ENCODE measurements at places on chromosomes 7 and 10.

GRCh38 chr10:13036841-13037240 lies 35.3 kb upstream of the CCDC3 start:
- no peak for DNase-seq

GRCh38 chr7:116706668-116707126 lies 34.7 kb downstream of the MET start:
- no peak for DNase-seq

- DNase-seq: no peak
Measured at GRCh38 chr7:112550468-112551060, 69.8 kb downstream of the LSMEM1 start.

DNA sequence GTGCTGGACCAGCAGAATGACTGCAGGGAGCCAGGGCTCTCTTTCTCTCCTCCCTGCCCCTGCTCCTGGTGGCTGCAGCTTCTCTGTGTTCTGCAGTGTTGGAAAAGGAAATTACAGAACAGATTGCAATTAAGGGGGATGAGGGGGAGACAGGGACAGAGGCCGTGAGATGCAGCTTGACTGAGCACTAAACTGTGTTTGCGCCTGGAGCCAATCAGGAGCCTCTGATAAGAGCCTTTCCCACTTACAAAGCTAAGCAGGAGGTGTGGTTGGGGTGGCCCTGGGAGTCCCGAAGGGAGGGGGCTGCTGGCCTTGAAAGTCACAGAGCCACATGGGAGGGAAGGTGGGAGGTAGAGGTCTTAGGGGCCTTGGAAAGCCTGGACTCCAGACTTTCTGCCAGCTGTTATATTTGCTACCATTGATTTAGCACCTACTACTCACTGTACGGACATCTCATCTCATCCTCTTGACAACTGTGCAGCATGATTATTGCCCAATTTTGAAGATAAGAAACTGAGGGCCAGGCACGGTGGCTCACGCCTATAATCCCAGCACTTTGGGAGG lies 26.7 kb downstream of the TRIM8 start:
- no peak for DNase-seq

- DNase-seq: no peak
Measured at GRCh38 chr10:62842983-62843382, 26.8 kb upstream of the EGR2 start.

DNA sequence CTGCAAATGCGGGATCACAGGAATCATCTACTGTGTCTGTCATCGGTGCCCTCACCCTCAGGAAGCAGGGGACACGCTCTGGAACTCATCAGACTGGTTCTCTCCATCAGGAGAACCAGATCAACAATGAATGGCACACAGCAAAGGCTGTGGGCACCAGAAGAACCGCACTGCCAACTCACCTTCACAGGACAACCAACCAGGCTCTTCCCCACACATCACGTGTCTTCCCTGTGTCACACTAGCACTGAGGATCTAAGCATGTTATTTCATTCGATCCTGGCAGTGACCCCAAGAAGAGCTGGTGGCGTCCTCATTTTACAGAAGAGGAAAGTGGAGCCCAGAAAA lies 106.1 kb downstream of the TNS3 start:
- DNase-seq: no peak

DNA sequence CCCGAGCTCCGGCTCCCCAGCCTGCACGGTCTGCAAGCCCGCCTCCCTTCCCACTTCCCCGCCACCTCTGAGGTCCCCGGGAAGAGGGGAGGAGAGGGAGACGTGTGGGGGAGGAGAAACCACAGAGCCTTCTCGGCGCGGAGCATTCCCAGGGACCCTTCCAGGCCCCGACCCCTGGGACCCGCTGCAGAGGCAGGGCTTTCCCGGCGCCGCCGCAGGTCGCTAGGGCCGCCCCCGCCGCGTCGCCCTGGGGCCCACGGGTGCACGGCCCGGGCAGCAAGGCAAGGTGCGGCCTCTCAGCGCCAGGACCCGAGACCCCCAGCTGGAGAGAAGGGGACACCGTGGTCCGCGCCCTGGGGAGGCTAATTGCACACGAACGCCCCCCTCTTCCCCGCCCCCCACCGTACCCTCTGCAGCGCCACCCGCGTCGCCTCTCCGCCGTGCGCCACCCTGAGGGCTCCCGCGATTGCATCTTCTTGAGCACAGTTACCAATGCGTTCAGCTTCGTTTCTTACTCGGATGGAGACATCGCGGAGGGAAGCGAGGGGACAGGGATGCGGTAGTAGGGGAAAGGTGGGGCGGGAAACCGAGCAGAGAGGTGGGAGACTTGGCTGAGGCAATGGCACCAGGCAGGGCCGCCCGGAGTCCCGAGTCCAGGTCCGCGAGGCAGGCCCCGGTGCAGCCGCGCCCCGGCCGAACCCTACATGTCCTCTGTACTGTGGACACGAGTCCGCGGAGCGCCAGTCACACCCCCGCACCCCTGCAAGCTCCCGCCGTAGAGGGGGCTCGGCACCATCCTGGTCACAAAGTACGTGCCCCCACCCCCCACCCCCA lies 28.9 kb downstream of the SKIDA1 start:
- DNase-seq: peak; percentile 58

GRCh38 chr7:92647011-92647625 lies 56.9 kb upstream of the FAM133B start:
- no peak for DNase-seq

GRCh38 chr7:126768836-126769235 lies 483.9 kb downstream of the GRM8 start:
- no peak for DNase-seq

DNA sequence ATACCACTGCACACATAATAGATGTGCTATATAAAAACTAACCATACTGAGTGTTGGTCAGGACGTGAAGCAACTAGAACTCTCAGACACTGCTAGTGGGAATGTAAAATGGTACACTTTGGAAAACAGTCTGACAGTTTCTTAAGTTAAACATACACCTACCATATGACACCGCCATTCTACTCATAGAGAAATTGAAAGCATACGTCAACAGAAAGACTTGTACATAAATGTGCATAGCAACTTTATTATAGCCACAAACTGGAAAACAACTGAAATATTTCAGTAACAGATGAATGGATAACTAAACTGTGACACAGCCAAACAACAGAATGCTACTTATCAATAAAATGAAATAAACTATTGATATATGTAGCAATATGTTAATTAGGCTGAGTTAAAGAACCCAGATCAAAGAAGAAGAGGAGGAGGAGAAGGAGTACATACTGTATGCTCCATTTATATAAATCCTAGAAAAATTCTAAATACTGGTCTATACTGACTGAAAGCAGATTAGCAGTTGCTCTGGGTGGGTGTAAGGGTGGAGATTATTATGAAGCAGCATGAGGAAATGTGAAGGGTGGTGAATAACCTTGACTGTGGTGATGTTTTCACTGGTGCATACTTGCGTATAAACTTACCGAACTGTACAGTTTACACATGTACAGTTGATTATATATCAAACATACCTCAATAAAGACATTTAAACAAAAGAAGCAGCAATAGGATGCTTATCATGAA lies 48.6 kb downstream of the ARHGAP21 start:
- no peak for DNase-seq

- DNase-seq: peak; percentile 87
Measured at GRCh38 chr10:128211953-128212727, 85.9 kb upstream of the MKI67 start.

GRCh38 chr10:23479798-23480473 lies 41.1 kb downstream of the OTUD1 start:
- no peak for DNase-seq

- DNase-seq: no peak
Measured at GRCh38 chr7:113299748-113300147, 181.4 kb upstream of the SMIM30 start.

DNA sequence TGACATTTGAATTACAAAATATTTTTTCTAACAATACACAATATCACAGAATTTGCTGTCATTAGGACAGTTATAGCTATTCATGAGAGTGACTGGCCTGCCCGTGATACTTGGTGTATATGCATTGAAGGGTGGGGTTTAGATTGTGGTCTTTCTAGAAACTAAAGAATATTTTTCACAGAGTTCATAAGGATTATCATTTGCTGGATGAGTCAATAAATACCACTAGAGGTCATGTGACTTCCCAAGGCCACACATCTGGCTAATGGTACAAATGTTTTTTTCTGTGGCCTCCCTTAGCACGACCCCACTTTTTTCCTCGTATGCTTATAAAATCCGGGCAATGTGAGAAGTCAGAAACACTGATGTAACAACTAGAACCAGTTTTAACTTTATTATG lies 5.2 kb downstream of the OPTN start:
- DNase-seq: no peak

DNA sequence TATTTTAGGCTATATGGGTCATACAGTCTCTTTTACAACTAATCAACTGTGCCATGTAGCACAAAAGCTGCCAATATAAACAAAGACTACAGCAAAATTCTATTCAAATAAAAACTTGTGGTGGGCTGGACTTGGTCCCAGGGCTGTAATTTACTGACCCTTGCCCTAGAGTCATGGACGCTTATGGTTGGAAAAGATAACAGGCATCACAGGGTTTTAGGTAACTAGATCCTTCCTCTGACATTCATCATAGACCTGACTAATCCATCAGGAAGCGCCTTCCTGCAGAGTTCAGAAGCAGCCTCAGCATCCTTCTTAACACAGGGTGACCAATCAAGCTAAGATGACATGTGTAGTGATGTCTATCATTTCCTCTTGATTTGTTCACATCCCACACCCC lies 40.2 kb upstream of the GPAM start:
- DNase-seq: no peak

- no peak for DNase-seq
Measured at GRCh38 chr10:121796342-121796741, 131.5 kb downstream of the ATE1 start.

DNA sequence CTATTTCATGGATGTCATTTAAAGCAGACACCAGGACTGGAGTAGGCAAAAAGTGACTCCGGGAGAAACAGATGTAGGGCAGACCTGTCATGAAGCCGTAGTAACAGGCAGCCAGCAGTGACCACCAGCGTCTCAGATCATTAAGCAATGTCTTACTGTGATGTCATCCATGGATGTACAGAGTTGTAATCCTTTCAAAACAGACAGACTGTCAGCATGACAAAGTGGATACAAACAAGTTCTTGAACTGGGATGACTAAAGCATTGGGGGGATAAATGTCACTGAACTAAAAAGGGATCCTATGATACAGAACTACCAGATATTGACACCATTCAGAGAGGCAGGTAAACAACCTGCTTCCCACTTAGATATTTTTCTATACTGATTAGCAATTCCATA lies 675.5 kb downstream of the PARD3 start:
- no peak for DNase-seq

GRCh38 chr7:37918526-37918925 lies 1.9 kb upstream of the SFRP4 start:
- DNase-seq: no peak

All from activated naive CD4-positive, alpha-beta T cell treated with Interleukin-2 at 50 U/mL for 16 hours (primary cell).